SK-N-DZ (cell line): ENCODE measurements at places on chromosomes 5 and 9.

- DNase-seq, result no peak
Measured at GRCh38 chr5:168346417-168346816, 55.0 kb downstream of the WWC1 start.

DNA sequence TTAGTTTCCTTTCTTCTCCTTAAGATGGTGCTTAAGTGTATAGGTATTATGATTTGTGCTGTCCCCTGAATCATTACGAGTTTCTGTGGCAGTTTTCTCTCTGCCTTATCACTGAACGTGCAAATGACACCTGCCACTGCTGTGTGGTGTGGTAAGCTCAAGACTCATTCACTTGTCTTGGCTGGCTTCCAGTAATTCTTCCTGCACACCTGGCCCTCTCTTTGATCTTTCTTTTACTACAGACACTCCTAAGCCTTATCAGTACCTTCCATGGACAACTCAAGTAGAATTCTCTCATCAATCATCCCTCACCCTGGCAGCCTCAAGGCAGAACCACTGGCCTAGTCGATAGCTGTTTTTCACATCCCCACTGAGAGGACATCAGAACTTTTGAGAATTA is 82.6 kb upstream of the ADAMTS19 start:
- DNase-seq, result peak; percentile 70

DNA sequence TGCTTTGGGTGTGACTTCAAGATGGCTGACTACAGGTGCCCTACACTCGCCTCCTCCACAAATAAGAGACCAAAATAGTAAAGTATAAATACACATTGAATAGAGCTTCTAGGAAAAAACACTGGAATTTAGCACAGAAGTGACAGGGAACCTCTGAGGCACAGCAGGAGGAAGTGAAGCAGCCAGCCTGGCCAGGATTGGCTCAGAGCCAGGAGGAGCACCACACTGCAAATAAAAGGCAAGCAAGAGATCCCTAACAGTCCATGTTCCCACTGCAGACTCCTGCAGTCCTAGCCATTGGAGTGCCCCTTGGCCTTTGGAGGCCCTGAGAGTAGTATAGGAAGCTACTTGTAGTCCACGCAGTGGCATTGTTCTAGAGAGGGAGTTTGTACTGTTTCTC is 186.7 kb upstream of the TLX3 start:
- no peak for DNase-seq

GRCh38 chr9:129455151-129455995 is 165.5 kb downstream of the C9orf50 start:
- no peak for DNase-seq

- DNase-seq, result peak; percentile 37
Measured at GRCh38 chr5:50730336-50730735, 63.9 kb downstream of the PARP8 start.

DNA sequence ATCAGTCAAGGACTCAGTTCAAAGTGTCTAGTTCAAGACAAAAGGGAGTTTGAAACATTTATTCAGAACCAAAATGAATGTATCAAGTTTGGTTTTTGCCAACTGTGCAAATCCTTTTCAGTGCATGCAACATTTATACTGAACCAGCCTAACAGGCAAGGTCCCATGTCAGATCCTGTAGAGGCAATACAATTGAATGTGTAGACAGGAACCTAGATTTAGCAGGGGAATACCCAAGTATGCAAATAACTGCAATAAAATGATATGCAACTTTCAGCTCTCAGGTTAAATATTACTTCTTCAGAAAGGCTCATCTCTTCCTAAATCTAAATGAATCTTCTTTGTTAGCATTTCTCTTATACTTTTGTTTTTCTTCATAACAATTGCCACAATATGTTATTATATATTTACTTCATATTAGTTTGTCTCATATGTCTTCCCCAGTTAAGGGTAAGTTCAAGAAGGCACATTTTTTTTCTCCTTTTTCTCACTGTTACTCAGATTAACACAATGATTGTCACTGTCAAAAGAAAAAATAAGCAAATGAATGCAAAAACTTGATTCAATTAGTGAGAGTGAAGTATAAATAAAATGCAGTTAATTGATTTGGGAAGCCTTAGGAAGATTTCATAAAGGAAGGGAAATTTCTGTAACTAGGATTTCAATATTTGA is 163.9 kb upstream of the RASA1 start:
- DNase-seq, result no peak

DNA sequence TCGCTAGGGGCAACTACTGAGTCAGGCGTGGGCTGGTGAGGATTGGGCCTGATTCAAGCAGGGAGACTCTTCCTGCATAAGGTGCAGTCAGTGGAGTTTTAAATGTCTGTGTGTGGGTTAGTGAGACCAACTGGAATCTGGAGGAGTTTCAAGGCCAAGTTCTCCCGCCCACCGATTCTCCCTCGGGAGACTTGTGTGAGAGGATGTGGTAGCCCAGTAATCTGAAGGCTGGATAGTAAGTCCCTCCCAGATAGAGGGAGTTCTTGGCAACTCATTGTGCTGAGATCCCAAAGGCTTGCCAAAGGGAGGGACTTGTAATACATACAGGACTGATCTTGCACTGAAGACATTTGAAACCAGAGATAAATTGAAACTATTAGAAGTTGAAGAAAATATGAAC is 51.8 kb downstream of the WDR36 start:
- no peak for DNase-seq

GRCh38 chr5:71573591-71573990 is 13.5 kb upstream of the MCCC2 start:
- no peak for DNase-seq

- no peak for DNase-seq
Measured at GRCh38 chr9:110919050-110919435, 119.2 kb downstream of the LPAR1 start.

GRCh38 chr5:142286111-142286510 is 38.7 kb downstream of the SPRY4 start:
- no peak for DNase-seq

DNA sequence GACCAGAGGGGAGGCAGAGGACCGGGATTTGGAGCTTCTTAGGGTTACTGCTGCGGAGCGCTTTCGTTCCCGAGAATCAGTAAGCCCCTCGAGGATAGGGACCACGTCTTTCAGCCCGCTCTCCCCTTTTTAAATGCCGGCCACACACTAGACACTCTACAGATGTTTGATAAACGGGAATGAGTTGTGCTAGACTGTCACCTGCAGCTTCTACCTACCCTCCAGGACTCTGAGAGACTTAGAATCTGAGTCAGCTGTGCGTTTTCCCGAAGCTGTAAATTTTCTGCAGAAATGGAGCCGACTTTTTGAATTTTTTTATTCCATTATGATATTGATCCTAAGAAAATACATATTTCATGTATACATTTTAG is 670 bp downstream of the CCDC171 start:
- DNase-seq, result no peak

DNA sequence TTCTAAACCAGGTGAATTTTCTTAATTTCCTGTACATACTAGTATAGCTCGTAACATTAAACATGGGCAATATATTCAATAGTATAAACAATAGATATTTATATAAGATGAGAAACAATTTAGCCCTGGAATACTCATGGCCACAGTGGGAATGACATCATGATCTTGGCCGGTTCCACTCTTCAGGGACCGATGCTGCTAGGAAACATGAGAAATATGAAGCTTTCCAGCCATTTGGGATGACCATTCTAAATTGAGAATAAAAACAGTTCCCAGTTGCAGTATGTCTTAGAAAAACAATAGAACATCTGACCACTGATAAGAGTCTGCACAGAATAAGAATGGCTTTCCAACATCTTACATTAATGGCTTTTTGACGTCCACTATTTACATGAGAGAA is 33.3 kb upstream of the SLCO6A1 start:
- DNase-seq, result no peak

DNA sequence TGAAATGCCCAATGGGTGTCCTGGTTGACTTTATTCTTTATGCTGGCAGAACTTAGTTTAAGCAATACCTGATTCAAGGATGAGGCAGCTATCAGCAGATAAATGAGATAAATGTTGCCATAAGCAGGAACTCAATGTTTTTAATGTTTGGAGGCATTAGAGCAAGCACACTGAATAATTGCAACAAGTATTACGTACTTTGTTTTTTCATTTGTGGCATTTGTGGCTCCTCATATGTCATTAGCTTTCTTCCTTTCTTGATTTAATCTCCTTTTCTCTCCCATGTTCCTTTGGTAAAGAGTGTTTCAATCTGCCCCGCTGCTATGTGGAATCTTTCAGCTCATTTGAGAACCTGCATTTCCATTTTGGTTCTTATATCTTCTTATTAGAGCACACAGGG is 6.4 kb upstream of the NR3C1 start:
- DNase-seq, result no peak

- no peak for DNase-seq
Measured at GRCh38 chr9:89468281-89468960, 29.5 kb downstream of the SEMA4D start.

- DNase-seq, result no peak
Measured at GRCh38 chr5:3354606-3355005, 241.0 kb upstream of the IRX1 start.

- DNase-seq, result no peak
Measured at GRCh38 chr9:34084562-34084961, 35.9 kb upstream of the UBAP2 start.

DNA sequence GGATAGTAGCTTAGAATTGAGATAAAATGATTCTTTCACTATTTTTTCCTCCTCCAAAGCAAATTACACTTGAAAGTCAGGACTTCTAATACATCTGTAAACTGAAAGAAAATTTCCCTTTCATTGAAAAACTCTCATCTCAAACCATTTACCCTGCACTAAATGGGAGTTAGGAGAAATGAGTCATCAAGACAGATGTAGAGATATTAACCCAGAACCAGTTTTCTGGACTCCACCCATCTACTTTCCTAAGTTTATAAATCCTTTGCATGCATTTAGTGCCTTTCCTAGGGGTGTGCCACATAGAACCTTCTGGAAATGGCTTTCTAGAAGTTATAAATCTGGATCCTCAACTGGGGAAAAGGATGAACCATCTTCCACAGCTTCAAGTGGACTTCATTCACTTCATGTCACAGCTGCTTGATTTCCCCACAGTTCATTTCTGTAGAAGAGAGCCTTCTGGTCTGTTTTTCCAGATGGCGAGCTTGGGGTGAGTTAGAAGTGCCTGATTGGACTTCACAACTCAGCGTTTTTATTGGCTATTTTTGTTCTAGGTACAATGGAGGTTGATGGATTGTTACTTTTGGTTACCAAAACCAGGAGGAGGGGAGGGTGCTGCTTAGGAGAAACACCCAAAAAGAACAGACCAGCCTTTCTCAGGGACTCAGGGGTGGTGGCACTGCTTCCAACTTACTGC is 72.5 kb upstream of the GPR151 start:
- DNase-seq, result no peak

GRCh38 chr5:157026789-157027424 is 32.0 kb downstream of the HAVCR1 start:
- no peak for DNase-seq

GRCh38 chr9:126783949-126784348 is 20.9 kb upstream of the ZBTB43 start:
- DNase-seq, result no peak

DNA sequence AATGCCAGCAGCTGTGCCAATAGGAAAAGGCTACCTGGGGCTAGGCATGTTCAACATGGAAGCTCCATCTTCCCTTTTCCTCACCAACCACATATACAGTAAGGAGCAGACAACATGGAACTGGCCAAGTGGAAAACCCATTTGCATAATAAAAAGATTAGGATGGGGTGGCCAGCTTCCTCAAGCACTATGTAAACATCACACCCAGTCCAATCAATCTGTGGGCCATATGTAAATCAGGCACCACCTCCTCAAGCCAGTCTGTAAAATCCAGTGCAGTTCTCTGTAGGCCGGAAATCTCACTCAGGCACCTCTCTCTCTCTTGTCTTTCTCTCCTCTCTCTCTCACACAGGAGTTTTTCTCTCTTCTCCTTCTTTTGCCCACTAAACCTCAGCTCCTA is 360.2 kb upstream of the GRIA1 start:
- DNase-seq, result no peak

DNA sequence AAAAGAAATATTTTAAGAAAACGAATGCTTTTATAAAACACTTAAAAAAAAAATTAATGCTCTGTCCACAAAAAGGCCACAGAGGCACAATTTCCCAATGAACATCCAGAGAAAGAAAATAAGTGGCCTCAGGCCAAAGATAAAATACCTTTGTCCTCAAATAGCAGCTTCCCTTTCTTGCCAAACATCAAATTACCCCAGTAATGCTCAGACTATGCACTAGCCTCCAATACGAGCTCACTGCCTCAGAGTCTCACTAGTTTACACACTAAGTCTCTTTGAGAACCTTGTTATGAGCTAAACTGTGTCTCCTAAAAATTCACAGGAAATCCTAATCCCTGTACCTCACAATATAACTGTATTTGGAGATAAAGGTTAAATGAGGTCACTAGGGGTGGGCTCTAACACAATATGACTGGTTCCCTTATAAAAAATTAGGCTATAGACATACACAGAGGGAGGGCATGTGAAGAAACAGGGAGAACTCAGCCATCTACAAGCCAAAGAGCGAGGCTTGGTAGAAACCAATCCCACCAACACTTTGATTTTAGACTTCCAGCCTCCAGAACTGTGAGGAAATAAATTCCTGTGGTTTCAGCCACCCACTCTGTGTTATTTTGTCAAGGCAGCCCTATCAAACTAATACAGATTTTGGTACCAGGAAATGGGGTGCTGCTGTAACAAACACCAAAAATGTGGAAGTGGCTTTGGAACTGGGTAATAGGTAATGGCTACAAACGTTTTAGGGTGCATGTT is 4.4 kb downstream of the MPDZ start:
- no peak for DNase-seq

DNA sequence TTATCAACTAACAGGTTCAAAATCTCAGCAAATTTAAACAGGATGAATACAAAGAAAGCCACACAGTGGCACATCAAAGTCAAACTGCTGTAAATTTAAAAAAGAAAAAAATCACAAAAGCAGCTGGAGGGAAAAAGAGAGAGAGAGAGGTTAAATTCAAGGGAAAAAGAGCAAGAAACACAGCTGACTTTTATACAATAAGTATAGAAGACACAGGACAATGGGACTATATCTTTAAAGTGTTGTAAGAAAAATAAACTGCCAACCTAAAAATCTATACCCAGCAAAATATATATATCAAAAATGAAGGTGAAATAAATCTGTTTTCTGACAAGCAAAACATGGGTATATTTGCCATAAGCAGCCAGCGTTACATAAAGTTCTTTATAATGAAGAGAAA is 261.5 kb downstream of the TLE1 start:
- no peak for DNase-seq
